ENCODE measurements at places on chromosomes 16 and 17.

- no peak for DNase-seq
Measured at GRCh38 chr16:71423865-71424264, 18.0 kb downstream of the TLE7 start.

DNA sequence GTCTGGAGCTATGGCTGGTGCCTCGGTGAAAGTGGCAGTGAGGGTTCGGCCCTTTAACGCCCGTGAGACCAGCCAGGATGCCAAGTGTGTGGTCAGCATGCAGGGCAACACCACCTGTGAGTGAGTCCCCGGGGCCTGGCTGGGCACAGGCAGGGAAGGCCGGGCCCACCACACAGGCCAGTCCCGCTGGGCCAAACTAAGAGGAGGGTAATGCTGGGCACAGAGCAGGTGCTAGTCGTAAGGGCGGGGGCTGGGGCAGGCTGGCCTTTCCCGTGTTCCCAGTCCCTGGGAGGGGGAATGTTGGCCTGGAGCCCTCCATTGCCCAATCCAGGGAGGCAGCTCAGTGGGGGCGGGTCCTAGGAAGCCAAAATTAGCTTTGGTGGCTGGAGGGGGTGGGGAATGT is 2.5 kb downstream of the KIF1C start:
- DNase-seq, result no peak

DNA sequence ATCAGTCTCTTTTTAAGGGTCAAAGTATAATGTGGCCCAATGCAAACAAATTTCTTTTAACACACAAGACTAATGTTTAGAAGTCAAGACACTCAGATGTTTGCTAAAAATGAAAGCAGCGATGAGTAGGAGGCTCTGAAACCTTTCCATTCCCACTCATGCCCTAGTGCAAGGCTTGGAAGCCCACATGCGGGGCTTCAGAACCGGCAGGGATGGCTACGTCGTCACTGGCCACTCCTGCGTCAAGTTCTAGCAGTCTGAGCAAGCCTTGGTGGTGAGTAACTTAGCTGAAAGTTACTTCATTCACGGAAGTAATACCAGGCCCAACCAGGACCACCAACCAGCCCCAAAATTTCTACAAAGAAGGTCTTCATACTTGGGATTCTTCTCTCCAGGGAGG is 14.8 kb upstream of the TMED6 start:
- DNase-seq, result no peak

GRCh38 chr16:66741169-66741900 is 10.1 kb downstream of the DYNC1LI2 start:
- DNase-seq, result peak; percentile 96

GRCh38 chr16:67930678-67931211 is 917 bp downstream of the CTRL start:
- DNase-seq, result no peak

DNA sequence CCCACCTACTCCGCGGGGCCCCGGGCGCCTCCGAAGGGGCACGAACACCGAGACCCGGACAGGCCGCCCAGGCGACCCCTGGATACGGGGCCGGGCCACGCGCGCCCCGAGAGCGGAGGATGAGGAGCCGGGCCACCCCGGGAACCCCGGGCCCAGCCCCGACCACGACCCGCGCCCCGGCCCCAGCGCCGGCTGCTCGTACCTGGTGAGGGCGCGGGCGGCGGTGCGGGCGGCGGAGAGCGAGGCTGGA is 192 bp downstream of the FASN start:
- no peak for DNase-seq

GRCh38 chr17:78986048-78986648 is 6.4 kb upstream of the LGALS3BP start:
- DNase-seq, result peak; percentile 88

Data from lung microvascular endothelial cell (primary cell).